Mucosa of descending colon (tissue), 3 donors: ENCODE measurements at places on chromosomes 12 and 14. TPM values are rescaled to one million over a fixed set of nuclear protein-coding genes. Genes with fewer than 3 reads are reported as not detected.

TSPAN9 gene
- total RNA-seq, result 4.7 TPM

GRCh38 chr12:121297435-121297991 lies 1.0 kb upstream of the CAMKK2 start:
- DNase-seq, result no peak

- peak; percentile 66 for DNase-seq
Observed at GRCh38 chr12:57694459-57695019, 607 bp downstream of the OS9 start.

GRCh38 chr12:61538951-61539350 lies 721.3 kb upstream of the USP15 start:
- no peak for DNase-seq

DNA sequence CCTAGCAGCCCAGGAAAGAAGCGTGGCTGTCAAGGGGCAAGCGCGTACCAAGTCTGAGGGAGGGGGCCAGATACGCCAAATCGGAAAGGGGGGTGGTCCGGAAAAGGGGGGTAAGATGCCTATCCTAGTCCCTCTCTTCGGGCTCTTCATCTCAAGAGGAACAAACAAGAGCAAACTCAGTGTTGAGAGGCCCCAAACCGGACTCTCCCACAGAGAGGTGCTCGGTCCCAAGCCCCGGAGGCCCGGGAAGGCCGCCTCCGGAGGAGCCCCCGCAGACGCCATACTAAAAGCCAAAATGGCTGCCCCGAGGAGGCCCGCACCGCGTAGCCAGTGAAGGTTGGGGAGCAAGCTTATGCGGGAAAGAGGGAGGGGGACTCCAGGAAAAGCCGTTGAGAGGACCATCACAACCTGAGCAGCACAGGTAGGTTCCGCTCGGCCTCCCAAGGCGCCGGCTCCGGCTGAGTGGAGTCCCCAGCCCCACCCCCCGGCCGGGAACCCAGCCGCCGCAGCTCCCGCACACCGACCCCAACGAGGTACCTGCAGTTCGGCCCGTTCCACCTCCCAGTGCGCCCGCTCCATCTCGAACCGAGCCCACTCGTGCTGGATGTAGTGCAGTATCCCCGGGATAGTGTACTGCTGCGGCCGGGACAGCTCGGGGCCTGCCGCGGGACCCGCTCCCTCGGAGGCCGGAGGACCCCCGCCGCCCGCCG lies at the start of gene AP4S1:
Gene AP4S1 (plus strand): TSS at position 283 of the 710 bp plus-strand sequence. CDS start 40,548 bp downstream, outside the sequence.
- peak; percentile 73 for DNase-seq

PTCSC3 gene
- total RNA-seq, result not detected

ST8SIA1 gene
- 3.2 TPM for total RNA-seq

DNA sequence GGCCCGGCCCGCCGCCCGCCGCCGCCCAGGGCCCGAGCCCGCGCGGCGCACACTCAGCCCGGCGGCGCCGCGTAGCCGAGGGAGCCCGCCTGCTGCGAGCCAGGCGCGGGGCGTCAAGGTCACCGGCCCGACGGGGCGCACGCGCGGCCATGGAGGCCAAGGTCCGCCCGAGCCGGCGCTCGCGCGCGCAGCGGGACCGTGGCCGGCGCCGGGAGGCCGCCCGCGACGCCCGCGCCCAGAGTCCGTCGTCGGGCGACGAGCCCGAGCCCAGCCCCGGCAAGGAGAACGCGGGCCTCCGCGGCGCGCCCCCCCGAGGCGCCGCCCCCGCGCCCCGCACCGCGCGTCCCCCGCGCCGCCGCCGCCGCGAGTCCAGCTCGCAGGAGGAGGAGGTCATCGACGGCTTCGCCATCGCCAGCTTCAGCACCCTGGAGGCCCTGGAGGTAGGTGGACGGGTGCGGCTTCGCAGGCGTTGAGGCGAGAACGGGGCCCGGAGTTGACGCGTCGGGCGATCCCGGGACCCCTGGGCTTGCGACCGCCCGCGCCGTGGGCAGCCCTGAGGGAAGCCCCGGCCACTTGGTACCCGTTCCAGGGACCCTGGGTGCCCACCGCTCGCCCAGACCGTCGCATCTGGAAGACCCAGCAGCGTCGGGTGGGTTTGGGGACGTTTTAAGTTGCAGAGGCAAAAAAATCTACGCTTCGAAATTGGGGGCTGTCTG lies 629 bp downstream of the FBRSL1 start:
- DNase-seq, result no peak

KIAA0586 gene
- total RNA-seq, result 17.4 TPM

GRCh38 chr12:78181544-78182162 lies 351.0 kb downstream of the NAV3 start:
- peak; percentile 31 for DNase-seq

DNA sequence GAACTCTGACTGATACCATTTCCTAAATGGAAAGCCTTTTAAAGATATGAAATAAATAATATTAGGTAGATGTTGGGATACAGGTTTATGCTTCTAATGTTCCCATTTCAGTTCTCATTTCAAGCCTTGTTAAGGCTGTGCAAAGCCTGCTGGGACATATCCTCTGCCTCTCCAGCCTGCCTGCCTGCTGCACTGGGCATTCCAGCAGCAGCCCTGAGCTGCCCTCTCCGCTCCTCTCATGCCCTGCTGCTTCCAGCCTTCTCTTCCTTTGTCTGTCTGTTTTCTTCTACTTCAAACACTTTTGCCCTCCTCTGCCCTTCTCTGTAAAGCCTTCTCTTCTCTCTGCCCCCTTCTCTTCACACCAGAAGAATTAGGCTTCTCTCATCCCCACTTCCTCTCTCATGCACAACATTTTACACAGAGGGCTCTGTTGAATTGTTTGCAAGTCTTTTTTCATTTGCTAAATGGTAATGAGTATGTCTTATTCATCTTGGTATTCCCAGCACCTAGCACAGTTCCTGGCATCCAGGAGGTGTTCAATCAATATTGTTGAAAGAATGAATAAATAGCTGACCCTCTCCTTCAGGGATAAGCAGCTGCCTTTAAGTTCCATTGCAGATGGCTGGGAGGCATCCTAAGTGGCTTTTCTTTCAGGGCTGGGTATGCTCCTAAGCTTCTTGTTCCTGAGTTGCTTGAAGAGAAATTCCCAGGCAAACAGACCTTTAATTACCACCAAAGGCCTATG lies 292.3 kb downstream of the TMEM117 start:
- DNase-seq, result no peak

- DNase-seq, result no peak
Observed at GRCh38 chr12:25518512-25518911, 34.6 kb downstream of the LMNTD1 start.

DNA sequence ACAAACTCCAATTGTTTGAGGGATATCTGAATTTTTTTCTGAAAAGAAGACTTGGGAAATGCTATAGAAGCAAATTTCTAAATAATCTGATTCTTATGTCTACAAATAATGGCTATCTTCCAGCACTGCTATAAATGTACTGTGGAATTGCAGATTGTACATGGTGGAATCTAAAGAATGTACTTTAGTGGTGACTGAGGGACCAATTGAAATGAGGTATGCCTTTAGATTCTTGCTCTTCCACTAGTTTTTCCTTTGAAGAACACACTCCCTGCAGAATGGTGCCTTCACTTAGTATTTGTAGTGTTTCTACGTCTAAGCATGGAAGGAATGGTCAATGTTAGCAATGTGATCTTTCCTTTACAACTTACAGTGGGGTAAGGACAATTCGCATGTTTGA lies 11.7 kb upstream of the PRB4 start:
- no peak for DNase-seq

DNA sequence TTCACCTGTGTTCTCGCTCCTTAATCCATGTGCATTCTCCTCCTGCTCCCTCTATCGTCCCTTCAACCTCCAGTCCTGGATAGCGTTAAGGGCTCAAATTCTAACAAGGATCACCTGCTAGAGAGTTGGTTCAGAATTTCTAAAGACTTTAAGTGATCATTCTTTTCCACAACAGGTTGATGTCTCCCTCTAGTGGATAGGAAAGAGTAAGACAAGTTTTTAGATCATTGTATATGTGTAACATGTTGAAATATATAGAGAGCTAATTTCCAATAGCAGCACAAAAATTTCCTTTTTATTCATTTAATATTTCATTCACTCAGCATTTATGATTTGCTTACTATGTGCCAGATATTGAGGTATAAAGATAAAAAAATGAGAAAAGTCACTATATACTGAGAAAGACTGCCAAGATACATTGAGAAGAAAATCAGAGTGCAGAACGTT lies 9.3 kb upstream of the ESR2 start:
- DNase-seq, result no peak

- no peak for DNase-seq
Observed at GRCh38 chr12:11178250-11178649, 7.3 kb downstream of the SMIM10L1 start.

ESYT1 gene
- total RNA-seq, result 52.0 TPM

- DNase-seq, result no peak
Observed at GRCh38 chr14:70816525-70816924, 7.2 kb upstream of the MAP3K9 start.

DNA sequence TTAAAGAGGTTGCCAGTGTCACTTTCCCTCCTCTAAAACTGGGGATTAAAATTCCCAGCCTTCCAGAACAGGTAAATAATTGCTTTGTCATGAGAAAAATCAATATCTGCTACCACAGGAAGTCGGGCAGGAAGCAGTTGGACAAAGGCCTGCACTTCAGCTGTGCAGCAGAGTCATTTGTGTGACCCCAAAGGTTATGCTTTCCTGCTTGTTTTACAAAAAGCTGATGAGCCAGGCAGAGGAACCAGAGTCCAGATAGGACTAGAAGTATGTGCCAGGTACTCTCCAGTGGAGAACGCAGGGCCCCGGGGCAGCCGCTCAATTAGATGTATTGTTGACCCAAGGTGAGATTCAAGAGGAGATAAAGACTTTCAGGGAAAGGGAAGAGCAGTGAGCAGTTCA lies 117.1 kb upstream of the FRMD6 start:
- DNase-seq, result no peak

- DNase-seq, result no peak
Observed at GRCh38 chr14:31560759-31561154, 447 bp upstream of the NUBPL start.
